Esophagus mucosa (tissue), 1 donor: ENCODE measurements at places on chromosomes 2 and 18.

DNA sequence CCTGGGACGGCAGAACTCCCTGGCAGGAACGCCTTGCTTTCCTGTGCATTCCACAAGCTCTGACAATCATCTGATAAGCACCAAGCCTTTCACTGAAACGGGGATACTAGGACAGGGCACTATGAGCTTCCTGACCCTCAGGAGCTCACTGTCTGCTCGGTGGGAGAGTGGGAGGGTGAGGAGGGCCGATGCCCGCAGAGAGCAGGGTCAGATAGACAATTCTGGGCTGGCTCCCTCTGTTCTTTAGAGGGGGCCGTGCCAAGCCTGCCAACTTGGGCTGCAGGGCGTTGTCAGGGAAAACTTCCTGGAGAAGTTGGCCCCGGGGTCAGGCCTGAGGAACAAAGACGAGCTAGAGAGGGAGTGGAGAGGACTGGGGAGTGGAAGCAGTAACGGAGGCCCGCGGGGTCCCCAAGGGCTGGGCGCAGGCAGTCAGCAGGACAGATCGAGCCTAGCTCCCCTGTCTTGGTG lies 82.0 kb downstream of the CTAGE1 start:
- ATAC-seq: no peak

DNA sequence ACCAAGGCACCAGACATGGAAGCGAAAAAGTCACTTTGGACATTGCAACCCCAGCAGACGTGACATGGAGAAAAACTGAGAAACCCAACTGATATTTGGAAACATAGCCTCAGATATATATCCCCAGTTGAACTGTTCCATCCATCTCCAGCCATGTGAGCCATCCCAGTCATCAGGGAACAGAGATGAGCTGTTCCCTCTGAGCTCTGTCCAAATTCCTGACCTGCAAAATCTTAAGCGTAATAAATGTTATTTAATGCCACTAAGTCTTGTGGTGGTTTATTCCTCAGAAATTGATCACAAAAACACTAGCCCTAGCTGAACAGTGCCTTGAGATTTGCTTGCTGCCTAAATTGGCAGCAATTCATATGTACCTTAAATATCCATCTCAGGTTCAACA lies 182.8 kb downstream of the NRP2 start:
- no peak for ATAC-seq

DNA sequence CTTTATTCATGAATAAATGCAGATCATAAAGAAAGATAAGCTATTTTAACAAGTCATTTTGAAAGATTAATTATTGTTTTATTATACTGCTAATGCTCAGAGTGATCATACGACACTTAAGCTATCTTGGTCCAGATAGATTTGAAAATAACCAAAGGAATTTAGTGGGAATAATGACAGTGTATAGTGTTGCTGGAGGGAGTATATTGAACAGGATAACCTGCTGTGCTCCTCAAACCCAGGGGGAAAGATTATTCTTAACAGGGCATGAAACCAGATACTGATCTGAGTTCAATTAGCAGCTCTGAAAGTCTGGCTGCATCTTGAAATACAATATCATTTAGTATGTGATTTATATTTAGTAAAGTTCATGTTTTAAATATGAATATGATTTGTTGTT lies 216.3 kb upstream of the ITGA4 start:
- ATAC-seq: no peak

DNA sequence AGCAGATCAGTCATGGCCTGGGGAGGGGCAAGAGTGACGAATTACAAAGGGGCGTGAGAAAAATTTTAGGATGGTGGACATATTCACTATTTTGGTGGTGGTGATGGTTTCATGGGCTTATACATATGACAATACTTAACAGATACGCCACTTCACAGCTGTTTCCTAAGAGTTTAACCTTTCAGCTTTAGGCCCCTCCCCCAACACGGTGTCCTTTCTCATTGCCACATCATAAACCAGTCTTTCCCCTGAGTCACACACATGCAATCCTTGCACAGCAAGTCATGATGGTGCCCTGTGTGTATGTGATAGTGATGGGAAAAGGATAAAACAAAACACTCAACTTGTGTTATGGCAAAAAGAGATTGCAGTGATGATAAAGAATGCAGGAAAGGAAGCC lies 47.6 kb upstream of the IL1R1 start:
- peak; percentile 95 for ATAC-seq

- ATAC-seq: no peak
Observed at GRCh38 chr2:1339388-1340140, 73.7 kb upstream of the TPO start.

DNA sequence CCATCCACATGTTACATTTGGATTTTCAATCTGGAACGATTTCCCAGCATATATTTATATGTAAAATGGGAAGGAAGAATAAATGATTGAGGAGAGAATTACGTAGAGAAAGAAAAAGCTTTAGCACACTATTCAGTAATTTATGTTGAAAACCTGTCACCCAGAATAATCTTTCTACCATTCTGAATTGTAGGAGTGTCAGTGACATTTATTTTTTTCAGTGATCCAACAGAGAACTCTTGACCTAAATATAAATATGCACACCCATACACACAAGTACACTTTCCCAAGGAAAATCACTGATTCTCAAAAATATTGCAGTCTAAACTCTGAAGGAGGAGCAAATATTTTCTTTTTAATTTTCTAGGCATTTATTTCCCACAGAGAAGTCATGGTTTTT lies 140.2 kb upstream of the LRP1B start:
- no peak for ATAC-seq

- ATAC-seq: no peak
Observed at GRCh38 chr18:41940506-41941215, 14.4 kb upstream of the PIK3C3 start.

DNA sequence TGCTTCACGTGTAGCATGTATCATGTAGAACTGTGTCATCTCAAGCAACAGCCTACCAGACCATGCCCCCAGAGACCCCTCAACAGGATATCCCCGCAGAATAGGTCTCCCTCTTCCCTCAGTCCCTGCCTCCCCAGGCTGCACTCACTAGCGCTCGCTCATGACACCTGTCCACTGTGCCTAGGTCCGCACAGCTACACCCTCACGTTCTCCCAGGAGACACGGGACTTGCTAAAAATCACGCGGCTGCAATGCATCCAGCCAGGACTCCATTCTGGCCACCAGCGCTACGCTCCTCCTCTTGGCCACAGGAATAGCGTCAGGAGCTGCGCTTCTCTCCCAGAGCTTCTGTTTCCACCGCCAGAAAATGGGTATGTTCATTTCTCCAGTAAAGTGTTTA lies 2.5 kb downstream of the PXDN start:
- ATAC-seq: no peak
